SW 1271 (cell line): ENCODE measurements at places on chromosomes 6 and 20.

DNA sequence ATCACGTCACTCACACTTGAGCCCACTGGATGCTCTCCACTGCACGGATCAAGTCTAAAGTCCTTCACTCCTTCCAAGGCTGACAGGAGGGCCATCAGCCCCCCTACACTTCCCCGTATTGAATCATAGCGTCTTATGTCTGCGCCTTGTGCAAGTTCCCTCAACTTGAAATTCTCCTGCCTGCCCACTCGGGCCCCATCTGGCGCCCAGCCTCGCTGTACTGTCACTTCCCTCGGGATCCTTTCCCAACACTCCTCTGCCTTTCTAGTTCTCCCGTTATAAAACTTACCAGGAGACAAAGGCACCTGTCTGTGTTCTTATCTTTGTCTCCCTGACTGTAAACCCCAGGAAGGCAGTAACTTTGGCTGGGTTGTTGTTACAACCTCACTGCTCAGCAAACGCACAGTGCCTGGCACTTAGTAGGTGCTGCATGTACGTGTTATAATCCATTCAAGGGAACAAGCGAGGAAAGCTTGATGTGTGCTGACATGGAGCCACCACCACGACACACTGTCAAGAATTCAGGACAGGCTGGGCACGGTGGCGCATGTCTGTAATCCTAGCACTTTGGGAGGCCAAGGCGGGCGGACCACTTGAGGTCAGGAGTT is 33.8 kb upstream of the ZFAND3 start:
- DNase-seq, result no peak

- DNase-seq, result no peak
Observed at GRCh38 chr20:8880085-8880853, 188.6 kb upstream of the PLCB4 start.

- DNase-seq, result no peak
Observed at GRCh38 chr6:71228461-71229041, 60.1 kb upstream of the OGFRL1 start.

DNA sequence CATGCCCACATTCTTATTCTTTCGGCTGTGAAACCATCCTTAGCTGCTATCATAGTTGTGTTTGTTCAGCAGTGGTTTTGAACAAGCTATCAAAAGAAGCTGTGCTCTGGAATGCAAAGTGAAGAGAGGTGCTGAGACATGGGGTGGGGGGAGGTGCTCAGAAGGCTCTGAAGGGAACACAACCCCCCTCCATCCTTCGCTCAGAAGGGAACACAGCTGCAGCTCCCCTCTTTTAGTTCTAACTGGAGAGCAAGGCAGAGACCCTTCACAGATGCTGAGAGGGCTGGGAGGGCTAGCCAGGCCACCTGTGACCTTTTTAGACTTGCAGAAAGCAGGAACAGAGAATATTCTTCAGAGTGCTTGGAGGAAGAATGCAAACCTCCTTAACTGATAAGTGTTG is 17.6 kb upstream of the SSTR4 start:
- no peak for DNase-seq

DNA sequence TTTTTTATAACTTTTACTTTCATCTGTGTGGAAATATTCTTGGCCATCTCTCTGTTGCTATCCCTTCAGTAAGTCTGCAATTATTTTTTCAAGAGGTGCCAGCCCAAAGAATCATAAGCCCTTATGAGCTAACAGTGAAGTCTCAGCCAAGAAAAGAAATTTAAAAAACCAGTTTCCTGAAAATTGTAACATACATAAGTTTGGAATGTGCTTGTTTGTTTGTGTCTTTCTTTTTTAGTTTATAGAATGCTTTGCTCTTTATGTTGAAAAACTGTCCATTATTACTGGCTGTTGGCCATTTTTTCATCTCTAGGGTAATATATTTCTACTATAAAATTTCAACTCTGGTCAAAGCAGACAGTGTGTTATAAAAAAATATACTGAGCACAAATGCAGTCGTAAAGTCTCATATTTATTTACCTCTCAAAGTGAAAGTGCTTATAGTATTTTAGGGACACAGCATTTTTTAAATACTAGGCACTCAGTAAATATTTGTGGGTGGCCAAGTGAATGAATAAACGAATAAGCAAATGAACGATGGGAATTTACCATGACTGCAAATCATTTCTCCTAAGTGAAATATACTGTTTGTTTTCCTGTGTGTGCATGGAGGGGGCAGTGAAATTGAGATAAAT is 659.7 kb downstream of the KIF16B start:
- no peak for DNase-seq

DNA sequence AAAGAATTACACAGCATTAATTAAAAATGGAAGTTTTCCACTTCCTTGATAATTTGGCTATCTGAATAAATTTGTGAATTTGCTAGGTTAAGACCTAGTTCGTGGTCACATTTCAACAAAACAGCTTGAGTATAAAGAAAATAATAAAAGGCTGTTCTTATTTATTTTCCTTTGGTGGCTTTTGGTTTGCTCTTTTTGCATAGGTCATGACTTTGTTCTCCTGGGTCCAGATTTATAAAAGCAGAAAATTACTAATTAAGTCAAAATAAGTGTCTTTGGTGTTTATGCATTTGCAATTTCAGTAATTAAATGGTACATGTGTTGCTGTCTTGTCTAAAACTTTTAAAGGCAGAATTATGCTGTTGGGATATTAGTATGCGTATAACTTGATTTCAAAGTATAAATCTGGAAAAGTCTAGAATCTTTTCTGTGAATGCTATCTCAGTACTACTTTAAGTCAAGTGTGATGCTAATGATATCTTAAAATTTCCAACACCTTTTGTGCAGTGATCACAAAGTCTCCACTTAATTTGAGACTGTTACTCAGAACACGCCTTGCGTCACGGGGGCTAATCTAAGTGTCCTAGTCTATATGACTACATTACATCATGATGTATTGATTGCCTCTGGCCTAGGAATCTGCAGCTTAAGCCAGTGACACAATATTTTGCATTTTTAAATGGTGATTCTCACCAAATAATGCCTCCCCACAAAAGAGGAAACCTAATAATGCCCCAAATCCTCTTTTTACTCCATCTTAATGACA is 41.0 kb downstream of the GNAS start:
- DNase-seq, result no peak

GRCh38 chr6:104325341-104326172 is 534.2 kb downstream of the HACE1 start:
- DNase-seq, result no peak

- no peak for DNase-seq
Observed at GRCh38 chr6:41347378-41348050, 12.1 kb downstream of the NCR2 start.

DNA sequence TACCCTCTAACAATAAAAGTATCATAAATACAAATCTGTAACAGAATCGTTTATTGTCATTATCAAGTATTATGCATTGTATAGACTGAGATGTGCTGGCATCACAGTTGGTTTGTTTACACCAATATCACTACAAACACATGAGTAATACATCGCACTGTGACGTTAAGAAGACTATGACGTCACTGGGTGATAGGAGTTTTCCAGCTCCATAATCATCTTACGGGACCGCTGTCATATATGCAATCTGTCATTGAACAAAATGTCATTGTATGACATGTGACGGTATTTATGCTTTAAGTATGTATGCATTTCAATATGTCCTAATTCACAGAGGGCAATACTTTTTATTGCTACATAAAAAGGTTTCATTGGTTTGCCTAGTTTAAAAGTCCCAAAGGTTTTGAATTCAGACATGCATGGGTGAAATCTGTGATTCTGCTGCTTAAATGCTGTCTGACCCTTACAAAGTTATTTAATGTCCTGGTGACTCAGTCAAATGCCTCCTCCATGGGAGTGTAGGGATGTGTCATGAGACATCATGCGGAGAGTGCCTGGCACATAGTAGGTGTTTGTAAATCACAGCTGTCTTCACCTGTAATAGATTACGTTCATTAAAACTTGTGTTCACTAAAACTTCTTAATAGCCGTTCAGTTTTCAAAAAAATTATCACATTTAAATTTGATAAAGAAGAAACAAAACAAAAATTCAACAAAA is 160.7 kb upstream of the PDE10A start:
- DNase-seq, result no peak

DNA sequence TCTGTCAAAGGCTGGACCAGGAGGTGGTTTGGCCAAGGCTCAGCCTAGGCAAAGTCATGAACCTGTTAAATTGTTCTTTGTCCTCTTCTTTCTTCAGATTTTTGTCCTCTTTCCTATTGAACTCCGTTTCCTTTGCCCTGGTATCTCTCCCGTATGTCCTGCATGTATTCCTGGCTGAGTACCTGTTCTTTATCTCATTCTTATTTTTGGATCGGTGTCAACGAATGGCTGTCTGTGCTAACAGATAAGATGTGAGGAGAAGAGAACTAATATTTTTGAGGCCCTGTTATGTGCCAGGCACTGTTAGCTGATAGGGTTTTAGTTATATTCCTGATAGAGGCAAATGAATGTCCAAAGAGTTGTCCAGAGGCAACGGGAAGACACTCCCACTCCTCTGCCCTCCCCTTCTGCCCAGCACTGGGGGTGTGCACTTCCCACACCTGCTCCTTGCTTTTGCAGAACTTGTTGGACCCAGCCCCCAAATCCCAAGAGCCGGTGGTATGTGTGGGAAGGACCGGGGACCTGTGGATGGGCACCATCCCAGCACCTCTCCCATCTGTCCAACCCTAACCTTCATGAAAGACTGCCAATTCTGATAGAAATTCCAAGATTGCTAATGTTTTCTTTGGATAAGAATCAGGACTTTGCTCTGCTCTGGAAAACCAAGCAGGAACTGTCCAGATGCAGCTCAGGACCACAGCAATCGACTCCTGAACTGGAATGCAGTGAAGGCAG is 20.6 kb downstream of the MMP24OS start:
- no peak for DNase-seq

DNA sequence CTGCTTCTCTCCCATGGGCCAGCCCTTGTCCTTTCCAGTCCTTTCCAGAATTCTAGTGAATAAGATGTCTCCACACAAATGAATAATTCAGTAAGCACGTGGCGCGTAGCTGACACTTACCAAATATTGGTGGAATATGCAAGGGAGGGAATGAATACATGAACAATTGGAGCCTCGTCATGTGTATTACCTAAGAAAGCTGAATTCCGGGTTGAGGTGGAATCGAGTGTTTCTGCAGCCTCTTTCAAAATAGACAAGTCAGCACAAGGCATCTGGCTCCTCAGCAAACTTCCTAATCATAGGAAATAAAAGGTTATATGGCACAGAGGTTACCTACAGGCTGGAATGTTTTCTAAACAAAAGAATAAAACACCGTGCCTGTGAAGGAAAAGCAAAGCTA is 47.0 kb upstream of the NT5E start:
- no peak for DNase-seq

DNA sequence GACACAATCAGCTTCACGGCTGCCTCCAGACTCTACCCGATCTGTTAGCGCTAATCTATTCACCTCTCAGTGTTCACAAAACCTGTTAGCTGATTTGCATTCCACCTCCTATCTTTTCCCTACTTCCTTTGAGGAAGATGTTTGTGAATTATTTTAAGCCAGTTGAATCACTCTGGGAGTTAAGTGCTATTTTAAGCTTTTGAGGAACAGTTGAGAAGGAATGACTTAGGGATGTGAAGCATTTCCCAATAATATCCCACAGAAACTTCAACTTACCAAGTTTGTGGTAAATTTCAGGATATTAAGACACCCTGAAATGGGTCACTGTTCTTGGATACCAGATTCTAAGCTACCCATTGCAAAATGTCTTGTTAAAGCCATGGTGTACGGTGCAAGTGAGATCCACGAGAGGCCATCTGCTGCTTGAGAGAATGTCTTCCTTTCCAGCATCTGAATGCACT is 145.2 kb upstream of the CITED2 start:
- no peak for DNase-seq

GRCh38 chr6:24006254-24006653 is 119.8 kb upstream of the NRSN1 start:
- no peak for DNase-seq

DNA sequence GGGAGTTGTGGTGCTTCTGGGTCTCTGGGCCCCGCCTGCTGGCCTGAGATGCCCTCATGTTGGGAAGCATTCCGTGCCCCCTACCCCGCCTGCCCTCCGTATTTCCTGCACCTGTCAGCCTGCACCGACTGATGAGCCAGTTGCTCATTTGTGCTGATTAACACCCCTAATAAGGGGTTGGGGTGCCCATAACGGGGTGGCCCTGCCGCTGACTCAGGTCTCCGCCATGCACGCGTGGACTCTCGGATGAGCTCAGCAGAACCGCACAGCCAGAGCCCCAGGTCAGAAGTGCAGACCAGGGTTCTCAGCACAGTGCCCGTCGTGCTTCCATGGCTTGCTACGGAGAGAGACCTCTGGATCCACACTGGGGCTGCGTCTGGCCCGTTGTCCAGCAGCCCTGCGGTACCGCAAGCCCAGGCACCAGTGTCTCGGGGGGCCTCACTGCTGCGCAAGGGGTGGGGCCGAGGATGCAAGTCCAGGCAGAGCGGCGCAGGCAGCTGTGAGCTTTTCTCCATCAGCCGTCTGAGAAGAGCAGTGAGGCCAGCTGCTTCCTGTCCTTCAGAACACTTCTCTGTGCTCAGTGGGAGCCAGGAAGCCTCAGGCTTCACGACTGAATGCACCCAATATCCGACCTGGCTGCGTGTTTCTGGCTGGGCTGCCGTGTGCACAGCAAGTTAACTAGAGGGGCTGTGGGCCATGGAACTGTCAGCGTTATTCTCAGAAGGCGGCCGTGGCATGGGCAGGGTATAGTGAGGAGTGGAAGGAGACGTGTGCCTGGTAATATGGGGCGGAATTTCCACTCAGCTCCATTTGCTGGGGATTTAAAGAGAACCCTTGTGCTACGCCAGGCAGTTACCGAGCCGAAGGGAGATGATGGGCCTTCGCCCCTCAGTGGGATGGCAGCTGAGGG is 18.6 kb downstream of the MTG2 start:
- no peak for DNase-seq

GRCh38 chr6:21522797-21523456 is 70.6 kb upstream of the SOX4 start:
- DNase-seq, result no peak

GRCh38 chr6:74574794-74575193 is 631.1 kb downstream of the COL12A1 start:
- DNase-seq, result peak; percentile 41

- peak; percentile 53 for DNase-seq
Observed at GRCh38 chr20:17533396-17533795, 2.2 kb upstream of the BFSP1 start.

DNA sequence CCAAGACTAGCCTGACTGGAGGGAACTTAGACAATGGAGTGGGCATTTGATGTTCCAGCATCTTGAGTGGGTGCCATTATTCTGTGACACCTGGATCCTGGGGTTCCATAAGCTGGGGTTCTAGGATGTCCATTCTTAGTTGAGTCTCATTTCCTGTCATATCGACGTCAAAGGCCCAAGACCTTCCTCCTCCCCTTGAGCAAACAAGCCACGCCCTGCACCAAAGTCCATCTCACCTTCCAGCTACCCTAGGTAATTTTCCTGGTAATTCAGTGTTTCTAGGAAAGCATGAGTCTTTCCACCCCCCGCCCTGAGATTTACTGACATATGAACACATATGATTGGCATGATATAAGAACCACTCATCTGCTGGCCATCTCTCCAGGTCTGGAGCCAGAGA is at the start of gene TRIM40:
Gene TRIM40 (plus strand): TSS at position 384 of the 400 bp plus-strand sequence. CDS start 897 bp downstream, outside the sequence.
- DNase-seq, result no peak

DNA sequence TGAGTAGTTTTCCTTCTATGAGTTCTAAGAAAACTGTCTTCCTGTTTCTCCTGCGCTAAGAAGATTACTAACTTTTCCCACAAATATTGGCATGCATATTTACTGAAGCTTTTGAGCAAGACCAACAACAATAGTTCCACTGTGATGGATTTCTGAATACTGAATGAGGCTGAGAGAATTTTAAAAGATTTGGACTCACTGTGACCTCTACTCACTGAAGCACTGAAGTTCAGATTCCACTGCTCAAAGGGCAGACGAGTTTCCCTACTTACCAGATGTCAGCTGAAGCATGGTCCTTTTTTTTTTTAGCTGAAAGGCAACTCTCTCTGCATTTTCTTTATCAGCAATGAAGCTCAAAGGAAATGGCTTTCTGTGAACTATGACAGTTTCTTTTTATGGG is 718.5 kb downstream of the RFPL4B start:
- DNase-seq, result peak; percentile 67
